Karpas-422 (cell line): ENCODE measurements at places on chromosomes 4 and X. TPM values are rescaled to one million over a fixed set of nuclear protein-coding genes. Genes with fewer than 3 reads are reported as not detected.

GRCh38 chr4:15385928-15386327 is 41.9 kb upstream of the C1QTNF7 start:
- no peak for DNase-seq

- DNase-seq: no peak
Observed at GRCh38 chr4:2333916-2334644, 72.2 kb upstream of the MXD4 start.

DNA sequence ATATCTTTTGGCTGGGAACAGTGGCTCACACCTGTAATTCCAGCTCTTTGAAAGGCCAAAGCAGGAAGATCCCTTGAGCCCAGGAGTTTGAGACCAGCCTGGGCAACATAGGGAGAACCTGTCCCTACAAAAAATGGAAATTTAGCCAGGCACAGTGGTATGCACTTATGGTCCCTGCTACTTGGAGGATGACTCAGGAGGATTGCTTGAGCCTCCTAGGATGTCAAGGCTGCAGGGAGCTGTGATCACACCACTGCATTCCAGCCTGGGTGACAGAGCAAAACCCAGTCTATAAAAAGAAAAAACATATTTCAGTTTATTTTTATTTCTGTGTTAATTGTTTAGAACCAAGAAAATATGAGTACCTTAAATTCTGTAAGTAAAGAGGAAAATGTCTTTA is 123.7 kb downstream of the CBR4 start:
- DNase-seq: no peak

GRCh38 chr4:2011583-2011982 is 2.8 kb upstream of the NELFA start:
- DNase-seq: no peak

GRCh38 chr4:83054928-83055327 is 19.9 kb downstream of the COPS4 start:
- peak; percentile 53 for DNase-seq

DNA sequence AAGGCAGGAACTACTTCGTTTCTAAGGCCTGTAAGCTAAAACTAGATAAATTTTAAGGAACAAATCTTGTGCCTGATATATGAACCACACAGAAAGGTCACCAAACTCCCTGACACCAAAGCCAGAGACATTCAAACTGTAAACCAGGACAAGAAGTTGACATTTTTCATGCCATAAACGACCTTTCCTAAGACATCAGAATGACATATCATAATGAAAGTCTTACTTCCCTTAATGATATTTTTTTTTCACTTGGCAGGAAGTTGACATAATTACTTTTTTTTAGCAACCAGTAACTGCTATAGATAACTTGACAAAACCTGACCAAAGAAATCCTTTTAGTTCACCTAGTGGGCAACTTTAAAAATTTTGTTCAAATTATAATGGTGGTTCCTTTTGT is 231.5 kb upstream of the AGTR2 start:
- peak; percentile 85 for DNase-seq

- DNase-seq: no peak
Observed at GRCh38 chr4:86970447-86971354, 35.9 kb downstream of the AFF1 start.

DNA sequence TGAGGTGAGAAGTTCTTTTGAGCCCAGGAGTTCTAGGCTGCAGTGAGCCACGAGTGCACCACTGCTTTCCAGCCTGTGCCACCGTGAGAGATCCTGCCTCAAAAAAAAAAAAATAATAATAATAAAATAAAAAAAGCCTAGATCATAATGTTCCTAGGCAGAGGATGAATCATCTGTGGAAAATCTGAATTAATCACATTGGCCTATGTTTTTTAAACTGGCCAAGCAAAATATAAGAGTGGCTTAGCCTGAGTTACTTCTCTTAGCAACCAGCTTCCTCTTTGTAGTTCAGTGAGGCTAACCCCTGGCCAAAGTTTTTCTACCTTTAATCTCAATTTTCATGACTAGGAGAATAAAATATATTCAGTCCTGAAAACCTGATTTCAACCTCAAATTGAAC is 614.6 kb downstream of the PPP4R3C start:
- DNase-seq: no peak

- no peak for DNase-seq
Observed at GRCh38 chrX:15549189-15550012, 48.8 kb downstream of the BMX start.

- no peak for DNase-seq
Observed at GRCh38 chr4:152499344-152499743, 36.5 kb downstream of the FBXW7 start.

- no peak for DNase-seq
Observed at GRCh38 chr4:8345946-8346814, 76.6 kb downstream of the HTRA3 start.

GRCh38 chr4:20487852-20488251 is 212.4 kb upstream of the PACRGL start:
- DNase-seq: no peak

Gene UVSSA
- 12.4 and 16.2 TPM in 2 replicates for total RNA-seq

Gene HCCS
- total RNA-seq: 13.7 and 27.4 TPM in 2 replicates

Gene FGFRL1
- total RNA-seq: 0.76 TPM in 1 of 2 replicates, not detected in the other

Gene CSN1S1
- not detected in 2 replicates for total RNA-seq

Gene ASIC5
- not detected in 2 replicates for total RNA-seq

Gene FMR1
- total RNA-seq: 36.5 and 36.6 TPM in 2 replicates

Gene NAP1L3
- not detected in 2 replicates for total RNA-seq

Gene FGF2
- 0.22 TPM in 1 of 2 replicates, not detected in the other for total RNA-seq
